IPS DF 19.7 (cell line): ENCODE measurements at places on chromosomes 5 and 9.
A peak's percentile ranks its signal among the peaks of the same experiment; 100 is the strongest.

GRCh38 chr5:62333250-62333794, 27.3 kb downstream of the KIF2A start:
- no peak for DNase-seq

DNA sequence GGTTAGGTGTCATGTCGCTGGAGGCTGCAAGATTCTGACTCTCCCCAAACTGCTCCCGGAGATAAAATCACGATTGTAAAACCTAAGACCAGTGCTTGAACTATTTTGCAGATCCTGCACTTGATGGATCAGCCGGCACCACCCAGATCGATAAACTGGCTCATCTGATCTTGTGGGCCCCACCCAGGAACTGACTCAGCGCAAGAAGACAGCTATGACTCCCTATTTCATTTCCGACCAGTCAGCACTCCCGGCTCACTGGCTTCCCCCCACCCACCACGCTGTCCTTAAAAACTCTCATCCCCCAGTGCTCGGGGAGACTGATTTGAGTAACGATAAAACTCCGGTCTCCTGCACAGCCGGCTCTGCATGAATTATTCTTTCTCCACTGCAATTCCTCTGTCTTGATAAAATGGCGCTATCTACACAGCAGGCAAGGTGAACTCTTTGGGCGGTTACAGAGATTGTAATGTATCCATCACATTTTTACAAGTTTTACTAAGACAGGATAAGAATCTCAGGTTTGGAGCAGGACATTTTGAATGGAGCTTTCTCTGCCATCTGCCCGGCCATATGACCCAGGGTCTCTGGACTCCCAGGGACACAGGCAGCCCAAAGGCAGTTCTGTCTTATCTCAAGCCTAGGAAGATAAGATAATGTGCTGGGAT, 10.6 kb upstream of the PPP1R26 start:
- no peak for DNase-seq

DNA sequence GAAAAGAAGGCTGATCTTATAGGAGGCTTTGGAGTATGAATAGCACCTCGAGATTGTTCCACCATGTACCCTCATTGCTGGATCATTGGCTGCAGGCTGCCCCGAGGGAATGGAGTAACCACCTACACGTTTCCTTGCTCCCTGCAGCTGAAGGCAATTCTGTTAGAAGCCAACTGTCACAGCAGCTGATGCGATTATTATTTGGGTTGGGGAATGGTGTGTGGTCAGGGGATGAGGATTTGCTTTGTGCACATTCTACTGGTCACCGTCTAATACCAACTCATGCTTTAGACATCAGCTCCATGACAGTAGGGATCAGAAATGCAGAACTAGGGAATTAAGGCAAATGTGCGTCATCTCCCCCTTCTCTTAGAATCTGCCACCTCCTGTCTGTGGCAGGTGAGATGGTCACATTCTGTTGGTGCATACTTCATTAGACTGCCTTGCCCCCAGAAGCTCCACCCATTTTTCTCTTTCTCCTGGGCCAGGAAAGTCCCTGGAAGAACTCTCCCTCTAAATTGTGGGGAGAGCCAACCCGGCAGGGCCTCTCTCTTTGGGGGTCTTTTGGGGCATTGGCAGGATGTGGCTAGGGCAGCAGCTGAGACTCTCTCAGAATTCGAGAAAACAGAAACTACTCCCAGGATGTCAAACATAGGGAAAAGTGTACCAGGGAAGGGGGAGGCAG, 32.8 kb downstream of the NEUROG1 start:
- DNase-seq = no peak

GRCh38 chr5:32777222-32777621, 66.1 kb downstream of the NPR3 start:
- DNase-seq = no peak

- no peak for DNase-seq
These were observed 35.1 kb downstream of the NDST1 start for GRCh38 chr5:150542933-150543445.

DNA sequence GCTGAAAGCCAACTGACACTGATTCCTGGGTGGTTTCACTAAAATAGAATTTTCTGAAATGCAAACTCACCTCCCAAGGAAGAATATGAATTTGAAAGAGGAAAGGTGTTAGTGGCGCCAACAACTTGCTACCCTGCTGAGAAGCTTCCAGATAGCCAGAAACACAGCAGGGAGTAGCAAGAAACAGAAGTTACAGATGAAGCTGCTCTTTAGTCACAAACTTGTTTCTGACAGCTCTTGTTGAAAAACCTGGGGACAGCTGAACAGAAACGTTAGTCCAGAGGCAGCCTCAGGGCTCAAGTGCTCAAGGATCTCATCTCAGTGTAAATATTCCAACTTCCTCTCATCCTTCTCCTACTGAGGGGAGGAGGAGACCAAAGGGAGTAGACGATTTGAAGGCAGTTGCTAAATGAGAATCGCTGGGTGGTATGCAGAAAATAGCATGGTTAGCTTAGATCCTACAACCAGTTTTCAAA, 184.1 kb downstream of the PDE4D start:
- peak; percentile 71 for DNase-seq

DNA sequence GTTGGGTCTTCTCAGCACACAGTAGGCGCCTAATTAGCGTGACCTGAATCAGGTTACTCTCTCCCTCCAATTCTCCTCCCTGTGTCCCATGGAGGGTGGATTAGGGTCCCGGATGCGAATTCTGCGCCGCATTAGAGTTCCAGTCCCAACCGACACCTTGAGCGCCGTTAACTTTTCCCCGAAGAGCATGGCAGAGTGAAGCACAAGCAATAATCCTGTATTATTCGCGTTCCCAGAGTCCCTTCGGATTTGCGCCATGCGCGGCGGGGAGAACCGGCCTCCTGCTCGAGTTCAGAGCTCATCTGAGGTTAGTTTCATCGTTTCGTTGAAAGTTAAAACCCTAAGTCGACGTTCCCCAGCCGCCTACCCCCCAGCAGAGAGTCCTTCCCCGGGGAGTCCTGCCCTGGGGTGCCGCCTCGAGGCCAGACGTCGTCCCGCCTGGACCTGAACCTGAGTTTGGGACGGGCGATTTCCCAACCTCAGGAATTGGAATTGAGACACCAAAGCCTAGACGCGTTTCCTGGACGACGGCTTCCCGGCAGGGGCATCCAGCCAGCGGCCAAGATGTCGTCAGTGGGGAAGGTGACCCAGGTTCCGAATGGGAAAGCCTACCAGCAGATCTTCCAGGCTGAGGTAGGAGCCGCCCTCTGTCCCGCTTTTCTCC, at the start of gene CCDC180:
Gene CCDC180, plus strand, starts transcription at position 160 of the 664 bp plus-strand sequence. Its CDS starts 405 bp downstream, at position 565.
- DNase-seq = no peak

DNA sequence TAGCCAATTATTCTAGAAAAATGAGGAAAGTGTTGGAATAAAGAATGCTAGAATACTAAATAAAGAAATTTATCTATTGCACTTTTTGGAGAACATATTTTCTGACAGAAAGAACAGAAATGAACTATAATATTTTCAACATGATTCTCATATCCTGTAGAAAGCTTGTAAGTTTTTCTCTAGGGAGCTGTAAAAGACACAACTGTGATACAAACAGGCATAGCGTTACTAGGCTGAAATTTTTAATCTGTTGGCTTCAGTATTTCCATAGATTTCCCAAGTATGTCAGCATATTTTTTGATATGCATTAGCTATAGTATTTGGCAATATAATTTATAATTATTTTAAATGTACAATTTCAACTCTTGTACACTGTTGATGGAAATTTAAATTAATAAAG, 31.3 kb downstream of the ANXA1 start:
- DNase-seq = no peak

DNA sequence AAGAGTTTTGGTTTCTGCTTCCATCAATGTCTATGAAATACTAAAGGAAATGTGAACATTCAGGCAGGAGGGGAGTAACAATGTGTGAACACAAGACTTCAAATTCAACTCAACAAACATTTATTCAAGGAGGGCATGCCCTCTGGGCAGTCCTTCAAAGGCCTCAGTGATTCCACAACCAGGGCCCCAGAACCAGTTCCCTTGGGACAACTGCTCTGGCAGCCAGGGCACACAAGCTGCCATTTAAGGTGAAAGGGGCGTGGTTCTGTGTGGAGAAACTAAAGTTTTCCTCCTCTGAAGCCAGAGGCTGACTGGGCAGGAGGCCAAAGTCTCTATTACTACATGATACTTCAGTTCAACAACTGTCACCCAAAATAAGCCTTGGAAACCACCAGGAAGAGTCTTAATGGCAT, 3.2 kb downstream of the RBM18 start:
- DNase-seq = no peak

GRCh38 chr9:99069075-99069474, 35.8 kb upstream of the TGFBR1 start:
- DNase-seq = no peak

- DNase-seq = no peak
These were observed 2.5 kb downstream of the CAST start for GRCh38 chr5:96664669-96665068.

GRCh38 chr5:166340039-166340438, 1951.4 kb upstream of the WWC1 start:
- no peak for DNase-seq

- DNase-seq = no peak
These were observed at the start of gene RMND5B for GRCh38 chr5:178130576-178131445. Gene RMND5B, plus strand, starts transcription at chr5:178131014. Its CDS starts 7,106 bp downstream, at chr5:178138120.

DNA sequence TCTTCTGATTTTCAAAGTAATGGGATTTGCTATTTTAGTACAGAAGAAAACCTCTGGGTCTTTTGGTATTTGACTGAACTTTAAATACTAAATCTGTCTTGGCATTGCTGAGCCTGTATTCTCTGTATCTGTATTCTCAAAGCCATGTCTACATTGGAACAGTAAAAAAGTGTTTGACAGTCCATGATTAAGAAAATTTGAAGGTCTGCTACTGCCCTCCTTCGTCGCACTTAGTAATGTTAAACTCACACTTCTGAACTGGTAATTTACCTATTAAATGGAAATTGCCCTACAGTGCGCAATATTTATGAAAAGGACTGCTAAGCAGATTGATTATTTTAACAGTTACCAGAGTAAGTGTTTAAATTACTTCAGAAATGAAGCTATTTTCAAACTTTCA, 165.7 kb upstream of the SMC2 start:
- DNase-seq = no peak

DNA sequence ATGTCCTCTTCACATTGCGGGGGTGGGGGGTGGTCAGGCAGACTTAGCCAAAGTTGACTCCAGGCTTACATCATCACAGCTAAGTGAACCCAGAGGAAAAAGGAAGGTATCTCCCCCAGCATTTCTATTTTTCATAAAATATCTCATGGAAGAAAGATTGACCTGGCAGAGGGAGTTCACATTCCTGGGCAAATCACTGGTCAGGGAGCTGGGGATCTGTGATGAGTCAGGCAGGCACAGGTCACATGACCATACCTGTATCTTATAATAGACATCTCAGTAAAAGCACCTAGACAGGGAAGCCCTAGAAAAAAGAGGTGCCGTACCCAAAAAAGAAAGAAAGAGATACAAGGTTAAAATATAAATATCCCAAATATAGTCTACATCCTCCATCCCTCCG, 57.3 kb upstream of the WWC1 start:
- DNase-seq = no peak

GRCh38 chr5:67773411-67774266, 441.9 kb upstream of the PIK3R1 start:
- DNase-seq = no peak

DNA sequence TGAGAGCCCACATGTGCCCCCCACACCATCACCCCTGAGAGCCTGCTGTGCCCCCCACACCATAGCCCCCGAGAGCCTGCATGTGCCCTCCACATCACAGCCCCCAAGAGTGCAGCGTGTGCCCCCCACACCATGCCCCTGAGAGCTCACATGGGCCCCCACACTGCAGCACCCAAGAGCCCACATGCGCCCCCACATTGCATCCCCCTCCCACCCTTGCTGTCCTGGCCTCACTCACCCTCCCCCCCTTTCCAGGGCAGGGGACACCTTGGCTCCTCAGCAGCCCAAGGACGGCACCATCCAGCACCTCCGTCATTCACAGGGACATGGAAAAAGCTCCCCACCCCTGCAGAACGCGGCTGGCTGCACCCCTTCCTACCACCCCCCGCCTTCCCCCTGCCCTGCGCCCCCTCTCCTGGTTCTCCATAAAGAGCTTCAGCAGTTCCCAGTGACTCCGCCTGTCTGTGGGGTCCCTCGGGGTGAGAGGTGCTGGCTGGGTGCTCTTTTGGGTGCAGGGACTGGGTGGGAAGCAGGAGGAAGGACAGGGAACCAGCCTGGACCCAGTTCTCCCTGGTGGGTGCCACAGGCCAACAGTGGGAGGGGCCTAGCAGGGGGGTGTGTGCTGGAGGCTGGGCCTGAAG, 5.0 kb downstream of the LCN1 start:
- no peak for DNase-seq

GRCh38 chr9:112166176-112167140, 8.6 kb downstream of the SUSD1 start:
- no peak for DNase-seq

DNA sequence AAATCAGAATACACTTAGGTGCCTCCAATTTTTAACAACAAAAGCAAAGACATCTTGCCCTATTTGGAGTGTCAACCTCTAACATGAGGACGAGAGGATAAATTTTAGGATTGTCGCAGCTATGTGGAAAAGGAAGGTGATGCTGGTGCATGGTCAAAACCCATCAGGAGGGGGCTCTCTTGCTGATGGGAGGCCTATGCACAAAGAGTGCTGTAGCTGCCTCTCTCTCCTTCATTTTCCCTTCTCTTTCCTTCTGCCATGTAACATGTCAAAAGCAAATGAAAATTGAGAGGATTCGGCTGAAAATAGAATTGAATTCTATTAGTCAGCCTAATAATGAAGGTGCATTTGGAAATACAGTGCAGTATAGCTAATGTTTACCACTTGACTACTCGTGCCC, 578.7 kb upstream of the ZNF462 start:
- peak; percentile 9 for DNase-seq

GRCh38 chr9:122113574-122113973, 20.5 kb upstream of the TTLL11 start:
- no peak for DNase-seq

DNA sequence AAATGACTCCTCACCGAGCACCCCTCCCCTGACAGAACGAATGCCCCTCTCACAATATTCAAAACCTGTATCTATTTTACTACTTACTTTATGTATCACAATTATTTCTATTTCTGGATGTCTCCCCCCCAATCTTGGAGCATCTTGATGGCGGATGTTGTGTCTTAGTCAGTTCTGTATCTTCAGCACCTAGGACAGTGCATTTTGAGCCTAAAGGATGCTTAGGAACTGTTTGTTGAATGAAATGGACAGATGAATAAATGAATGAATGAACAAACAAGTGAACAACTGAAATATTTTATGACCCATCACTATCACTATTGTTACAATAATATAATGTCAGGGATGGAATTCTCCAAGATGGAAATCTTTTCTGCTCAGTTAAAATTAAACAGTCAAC, 295.7 kb downstream of the DNAH5 start:
- no peak for DNase-seq

DNA sequence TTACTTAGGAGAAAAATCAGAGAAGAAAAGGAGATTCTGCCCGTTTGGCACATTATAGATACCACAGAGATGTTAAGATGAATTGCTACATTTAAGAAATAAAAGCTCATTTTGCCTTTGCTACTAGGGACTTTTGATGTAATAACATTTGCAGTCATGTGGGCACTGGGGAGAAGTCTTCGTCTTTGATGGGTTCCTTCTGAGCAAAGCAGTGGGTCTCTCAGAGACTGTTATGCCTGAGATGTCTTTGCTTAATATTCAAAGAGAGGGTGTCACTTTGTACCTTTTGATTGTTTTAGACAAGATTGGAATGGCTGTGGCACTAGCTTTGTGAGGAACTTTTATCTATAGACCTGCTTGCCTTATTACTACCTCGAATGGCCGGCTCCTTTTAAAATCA, 25.0 kb downstream of the SLC25A25 start:
- DNase-seq = no peak

- DNase-seq = no peak
These were observed 46.5 kb upstream of the VDAC1 start for GRCh38 chr5:134051305-134051704.

- no peak for DNase-seq
These were observed 191.5 kb upstream of the GNA14 start for GRCh38 chr9:77839459-77840140.
